ENCODE measurements at places on chromosomes 7 and 10.

DNA sequence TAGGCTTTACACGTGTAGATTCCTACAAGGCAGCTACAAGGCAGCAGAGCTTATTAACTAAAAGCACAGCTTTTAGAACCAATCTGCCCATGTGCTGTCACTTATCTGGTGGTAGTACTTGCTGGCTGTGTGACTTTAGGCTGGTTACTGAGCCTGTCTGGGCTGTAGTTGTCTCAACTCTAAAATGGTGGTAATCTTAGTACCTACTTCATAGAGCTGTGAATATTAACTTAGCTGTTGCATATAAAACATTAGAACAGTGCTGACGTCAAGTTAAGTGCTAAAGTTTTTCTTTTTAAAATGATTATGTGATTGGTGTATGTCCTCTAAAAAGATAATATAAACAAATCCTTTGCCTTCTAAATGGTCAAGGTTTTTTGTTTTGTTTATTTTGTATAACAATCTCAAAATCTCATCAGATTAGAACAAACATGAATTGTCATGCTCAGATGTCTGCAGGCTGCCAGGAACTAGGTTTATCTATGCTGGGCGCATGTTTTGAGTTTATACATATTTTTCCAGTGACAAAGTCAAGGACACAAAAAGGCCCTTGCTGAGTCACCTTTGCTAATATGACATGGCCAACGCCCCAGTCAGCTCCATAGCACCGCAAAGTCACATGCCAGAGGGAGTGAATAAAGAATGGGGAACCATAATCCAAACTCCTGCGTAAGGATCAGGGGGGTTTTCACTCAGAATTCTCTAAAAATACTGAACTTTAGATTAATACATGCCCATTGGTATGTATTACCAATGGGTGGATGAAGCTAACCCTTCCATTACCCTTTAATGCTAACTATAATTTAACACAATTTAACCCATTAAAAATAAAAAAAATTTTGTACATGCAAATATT is 39.8 kb upstream of the ARL4A start:
- peak; percentile 70 for DNase-seq

GRCh38 chr7:149866779-149867447 is 6.9 kb upstream of the ATP6V0E2 start:
- DNase-seq, result peak; percentile 78

GRCh38 chr10:79946271-79947082 is 2.4 kb downstream of the SFTPD start:
- no peak for DNase-seq

GRCh38 chr10:121519901-121520493 is 78.2 kb downstream of the FGFR2 start:
- no peak for DNase-seq

GRCh38 chr7:158394936-158395335 is 192.7 kb downstream of the PTPRN2 start:
- no peak for DNase-seq

Data from fibroblast of skin of right biceps (primary cell).